ENCODE measurements at places on chromosomes 4 and X. TPM values are rescaled to one million over a fixed set of nuclear protein-coding genes. Genes with fewer than 3 reads are reported as not detected.

DNA sequence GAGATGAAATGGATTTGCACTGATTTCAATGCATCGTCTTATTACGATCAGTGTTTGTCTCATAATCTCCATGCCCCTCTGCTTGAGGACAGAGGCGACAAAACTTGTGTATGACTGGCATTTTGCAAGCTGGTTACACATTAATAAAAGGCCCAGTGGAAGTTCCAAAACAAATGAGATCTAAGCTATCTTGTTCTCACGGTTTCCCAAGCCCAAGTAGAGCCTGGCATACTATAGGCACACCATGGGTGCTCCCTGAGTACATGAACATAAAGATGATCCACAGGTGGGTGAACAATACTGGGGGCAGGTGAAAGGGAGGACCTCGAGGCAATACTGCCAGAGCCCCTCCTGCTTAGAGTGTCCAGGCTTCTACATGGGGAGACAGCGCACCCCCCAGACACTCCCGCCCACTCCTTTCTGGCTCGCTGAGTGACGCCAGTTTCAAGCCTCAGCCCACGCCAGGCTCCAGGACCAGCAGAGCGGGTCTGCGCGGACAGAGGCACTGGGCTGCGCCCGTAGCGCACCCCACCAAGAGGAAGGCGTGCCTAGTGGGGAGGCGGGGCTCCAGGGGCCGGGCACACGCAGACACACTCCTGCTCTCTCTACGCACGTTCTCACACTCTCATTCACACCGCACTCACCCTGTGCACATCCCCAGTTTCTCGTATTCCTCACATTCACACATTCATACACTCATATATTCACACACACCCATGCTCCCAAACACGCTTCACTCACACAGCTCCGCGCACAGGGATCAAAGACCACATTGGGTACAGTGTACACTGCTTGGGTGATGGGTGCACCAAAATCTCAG, 8.9 kb upstream of the GSX2 start:
- H3K36me3 ChIP-seq: no peaks in the 10 kb centered on the region
- no peak overlapping the region for H3K27ac ChIP-seq
- no peak for DNase-seq

DNA sequence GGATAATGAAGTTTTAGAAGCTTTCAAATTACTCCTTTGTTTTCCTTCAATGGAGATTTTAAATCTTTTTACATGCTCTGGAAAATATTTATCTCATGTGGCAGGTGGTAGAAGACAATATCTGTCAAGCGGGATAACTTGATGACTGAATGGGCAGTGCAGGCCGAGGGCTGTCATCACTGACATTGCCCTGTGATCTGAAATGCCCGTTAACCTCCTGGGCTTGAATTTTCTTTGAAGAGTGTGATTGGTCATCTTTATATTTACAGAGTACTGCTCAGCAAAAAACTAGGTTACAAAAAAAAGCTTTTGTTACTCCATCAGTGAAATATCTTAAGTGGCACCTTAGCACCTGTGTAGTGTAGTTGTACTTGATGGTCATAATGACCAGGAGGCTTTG, 147.5 kb downstream of the GATB start:
- no peaks in the 10 kb centered on the region for H3K4me1 ChIP-seq
- no peak for DNase-seq
- H3K27ac ChIP-seq: no peak overlapping the region
- H3K27me3 ChIP-seq: no peaks in the 10 kb centered on the region
- no peaks in the 10 kb centered on the region for H3K36me3 ChIP-seq

Gene MAGEA12
- polyA plus RNA-seq: not detected

DNA sequence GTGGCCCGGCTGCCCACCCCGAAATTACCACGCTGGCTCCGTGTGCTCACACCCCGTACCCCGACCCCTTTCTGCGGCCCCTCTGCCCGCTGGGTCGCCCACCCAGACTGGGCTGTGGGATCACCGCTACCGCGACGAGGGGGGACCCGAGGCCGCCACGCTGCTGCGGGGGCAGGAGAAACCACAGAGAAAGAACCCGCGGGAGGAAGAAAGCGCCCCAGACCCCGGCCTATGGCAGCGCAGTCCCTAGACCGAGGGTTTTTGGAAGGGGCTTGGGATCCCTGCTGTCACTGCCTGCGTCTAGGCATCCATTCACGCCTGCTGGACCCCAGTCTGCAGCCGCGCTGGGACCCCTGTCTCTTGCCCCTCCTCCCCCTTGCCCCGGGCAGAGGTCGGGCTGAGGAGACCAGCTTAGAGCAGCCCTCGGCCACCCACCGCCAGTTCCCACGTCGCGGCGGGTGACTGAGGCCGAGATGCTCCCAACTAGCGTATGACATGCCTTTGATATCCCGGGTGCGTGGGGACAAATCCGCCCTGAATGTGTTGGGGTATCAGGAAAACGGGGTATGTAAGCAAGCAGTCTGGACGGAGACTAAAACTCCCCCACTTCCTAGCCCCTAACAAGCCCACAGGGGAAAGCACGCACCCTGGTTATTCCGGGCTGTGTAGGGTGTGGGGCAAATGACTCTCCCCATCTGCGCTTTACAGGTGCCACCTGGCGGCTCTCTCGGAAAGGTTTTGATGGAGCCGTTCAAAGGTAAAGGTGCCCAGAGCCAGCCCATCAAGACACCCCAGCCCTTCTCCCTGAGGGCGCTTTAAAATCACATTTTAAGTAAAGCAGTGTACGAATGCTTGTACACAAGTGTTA, 862 bp upstream of the INPP4B start:
- DNase-seq: no peak
- no peaks in the 10 kb centered on the region for H3K27me3 ChIP-seq
- peak overlapping the region; percentile 80 for H3K4me3 ChIP-seq
- H3K36me3 ChIP-seq: no peaks in the 10 kb centered on the region
- peaks cover 17% of the 10 kb centered on the region for H3K4me1 ChIP-seq

Gene CXorf49
- not detected for polyA plus RNA-seq

DNA sequence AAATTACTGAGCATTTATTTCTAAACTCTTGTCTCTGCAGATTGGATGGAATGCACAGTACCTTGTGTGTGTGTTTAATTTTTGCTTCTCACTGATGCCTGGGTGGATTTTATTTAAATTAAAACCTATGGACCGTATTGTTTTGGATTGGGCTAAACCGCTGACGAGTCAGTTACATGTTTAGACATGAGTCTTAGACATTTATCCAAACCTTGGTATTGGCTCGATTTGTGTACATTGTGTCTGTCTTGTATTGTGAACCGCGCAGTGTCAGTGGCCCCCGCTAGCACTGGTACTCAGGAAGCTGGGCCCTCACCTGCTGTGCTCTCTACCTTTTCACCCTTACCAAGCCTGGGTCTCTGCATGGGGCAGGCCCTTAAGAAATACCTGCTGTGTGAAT, 40.8 kb upstream of the TADA2B start:
- peaks cover 23% of the 10 kb centered on the region for H3K36me3 ChIP-seq
- no peak for DNase-seq
- no peaks in the 10 kb centered on the region for H3K4me1 ChIP-seq
- H3K27me3 ChIP-seq: no peaks in the 10 kb centered on the region
- H3K27ac ChIP-seq: no peak overlapping the region

Gene MAP7D2
- polyA plus RNA-seq: 2.5 TPM

Gene UGT2B10
- 0.60 TPM for polyA plus RNA-seq

DNA sequence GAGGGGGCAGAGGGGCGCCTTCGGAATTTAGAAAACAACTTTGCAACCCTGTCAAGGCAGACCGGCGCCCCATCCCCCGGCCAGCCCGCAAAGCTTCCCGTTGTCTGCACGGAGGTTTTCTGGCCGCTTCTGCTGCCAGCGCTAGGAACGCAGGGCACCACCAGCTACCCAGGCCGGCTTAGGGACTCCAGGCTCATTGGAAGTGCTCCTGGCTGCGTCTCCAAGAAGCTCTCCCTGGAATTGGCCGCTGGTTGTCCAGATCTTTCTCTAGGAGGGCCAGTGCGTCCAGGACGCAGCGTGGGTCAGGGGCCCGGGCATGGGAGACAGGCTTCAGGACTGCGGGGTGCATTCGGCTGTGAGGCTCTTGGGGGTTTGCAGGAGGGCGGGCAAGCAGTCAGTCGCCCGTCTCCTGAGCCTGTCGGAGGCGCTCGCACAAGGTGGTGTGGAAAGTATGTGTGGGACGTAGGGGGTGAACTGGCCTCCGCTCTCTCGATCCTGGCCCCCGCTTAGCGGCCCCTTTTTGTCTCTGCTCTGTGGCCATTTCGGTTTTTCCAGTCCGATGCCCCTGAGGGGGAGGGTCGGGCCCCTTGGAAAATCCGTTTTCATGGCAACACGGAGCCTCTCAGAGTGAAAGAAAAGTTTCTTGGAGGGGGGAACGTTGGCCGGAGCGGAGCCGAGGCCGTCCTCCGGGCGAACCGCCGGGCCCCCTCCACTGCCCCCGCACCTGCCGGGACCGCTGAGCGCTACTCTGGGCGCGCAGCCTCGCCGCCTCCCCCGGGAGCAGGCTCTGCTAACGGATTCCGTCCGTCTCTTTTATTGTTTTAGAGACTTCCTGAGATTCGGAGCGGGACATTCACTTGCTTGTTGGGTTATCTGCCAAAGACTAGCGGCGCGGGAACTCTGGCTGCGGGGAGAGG, 810 bp upstream of the SOX3 start:
- H3K4me1 ChIP-seq: peaks cover 31% of the 10 kb centered on the region
- no peak overlapping the region for H3K27ac ChIP-seq
- no peak for DNase-seq
- no peak overlapping the region for H3K4me3 ChIP-seq
